ENCODE measurements at places on chromosomes 2 and 18.

GRCh38 chr2:128573116-128573515, 254.4 kb upstream of the HS6ST1 start:
- no peak for DNase-seq

GRCh38 chr2:46656640-46657039, 177.3 kb downstream of the TMEM247 start:
- no peak for DNase-seq

GRCh38 chr2:23541503-23542229, 156.7 kb downstream of the KLHL29 start:
- peak; percentile 11 for DNase-seq

GRCh38 chr2:235613649-235614048, 119.8 kb downstream of the AGAP1 start:
- DNase-seq, result no peak

DNA sequence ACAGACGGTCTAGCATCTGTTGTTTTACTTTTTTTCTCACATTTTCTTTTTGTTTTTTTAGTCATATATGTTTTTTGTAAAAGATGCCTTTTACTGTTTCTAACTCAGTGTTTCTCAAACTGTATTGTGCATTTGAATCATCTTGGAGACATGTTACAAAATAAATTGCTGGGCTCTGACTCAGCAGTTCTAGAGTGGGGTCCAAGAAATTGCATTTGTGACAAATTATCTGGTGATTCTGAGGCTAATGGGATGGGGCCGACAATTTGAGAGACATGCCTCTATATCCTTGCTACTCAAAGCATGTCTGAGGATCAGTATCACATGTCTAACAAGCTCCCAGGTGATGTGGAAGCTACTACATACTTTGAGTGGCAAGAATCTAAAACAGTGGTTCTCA, 478.8 kb downstream of the PLCL1 start:
- no peak for DNase-seq

GRCh38 chr2:198880421-198880820, 577.3 kb downstream of the SATB2 start:
- no peak for DNase-seq

GRCh38 chr2:18980786-18981430, 377.5 kb downstream of the OSR1 start:
- DNase-seq, result no peak

GRCh38 chr18:22470248-22471235, 52.8 kb upstream of the CTAGE1 start:
- no peak for DNase-seq

GRCh38 chr18:11494107-11494506, 115.3 kb upstream of the SLC35G4 start:
- peak; percentile 58 for DNase-seq

- DNase-seq, result no peak
Observed at GRCh38 chr2:113291191-113291590, 12.5 kb upstream of the PAX8 start.

DNA sequence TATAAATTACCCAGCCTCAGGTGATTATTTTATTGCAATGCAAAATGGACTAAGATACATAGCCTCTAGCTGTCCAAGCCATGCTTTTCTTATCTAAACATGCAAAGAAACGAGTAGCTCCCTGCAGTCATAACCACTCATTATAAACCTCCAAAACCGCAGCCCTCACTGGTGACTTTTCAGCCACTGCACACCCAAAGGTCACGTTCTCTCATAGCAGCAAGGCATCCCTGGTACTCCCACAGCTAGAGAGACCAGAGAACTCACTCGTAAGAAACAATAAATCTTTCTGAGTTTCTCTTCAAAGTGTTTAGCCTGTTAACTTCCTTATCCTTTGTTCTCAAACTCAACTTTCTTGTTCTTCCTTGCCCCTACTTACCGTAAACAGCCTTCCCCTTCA, 28.5 kb upstream of the RALBP1 start:
- no peak for DNase-seq

DNA sequence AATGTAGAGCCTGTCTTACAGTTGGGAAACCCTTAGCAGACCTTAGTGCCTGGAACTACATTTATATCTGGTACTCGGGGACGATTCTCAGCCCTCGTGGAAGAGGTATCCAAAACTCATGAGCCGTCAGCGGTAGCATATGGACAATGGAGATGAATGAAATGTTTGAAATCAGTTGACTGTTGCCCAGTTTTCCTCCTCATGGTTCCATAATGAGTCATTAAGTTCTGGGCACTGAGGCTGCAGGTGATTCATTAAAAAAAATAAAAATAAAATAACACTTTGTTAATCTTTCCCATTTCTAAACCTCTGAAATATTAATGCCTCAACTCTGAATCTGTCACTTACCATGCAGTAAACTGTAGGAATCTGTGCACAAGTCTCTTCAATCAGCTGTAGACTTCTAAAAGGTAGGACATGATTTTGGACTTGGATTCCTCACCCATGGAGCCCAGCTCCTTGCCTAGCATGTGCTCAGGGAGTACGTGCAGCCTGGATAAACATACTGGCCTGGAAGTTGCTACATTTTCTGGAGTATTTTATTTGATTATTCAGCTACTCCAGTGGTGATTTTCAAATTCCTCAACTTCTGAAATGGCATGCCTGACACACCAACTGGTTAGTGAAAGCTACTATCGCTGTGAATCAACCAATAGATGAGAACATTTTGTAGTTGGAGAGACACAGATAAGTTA, 979.2 kb downstream of the CNTNAP5 start:
- peak; percentile 71 for DNase-seq

Data from kidney tubule cell (primary cell).